Activated T-helper 1 cell treated with Interleukin-2 at 50 U/mL for 16 hours (primary cell): ENCODE measurements at places on chromosomes 12 and 14.

DNA sequence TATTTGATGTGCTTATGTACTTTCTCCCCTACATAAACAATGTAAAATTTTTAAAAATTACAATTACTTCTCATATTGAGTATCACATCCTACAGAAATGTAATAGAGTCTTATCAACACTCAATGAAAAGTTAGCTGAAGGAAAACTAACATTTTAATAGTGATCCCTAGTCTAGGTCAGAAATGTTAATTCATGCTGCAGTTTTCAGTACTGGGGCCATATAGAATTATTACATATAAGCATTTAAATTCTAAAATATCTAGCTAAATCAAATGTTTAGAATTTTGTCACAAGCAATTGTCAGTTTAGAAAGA, 37.8 kb downstream of the SLC6A15 start:
- DNase-seq: no peak

DNA sequence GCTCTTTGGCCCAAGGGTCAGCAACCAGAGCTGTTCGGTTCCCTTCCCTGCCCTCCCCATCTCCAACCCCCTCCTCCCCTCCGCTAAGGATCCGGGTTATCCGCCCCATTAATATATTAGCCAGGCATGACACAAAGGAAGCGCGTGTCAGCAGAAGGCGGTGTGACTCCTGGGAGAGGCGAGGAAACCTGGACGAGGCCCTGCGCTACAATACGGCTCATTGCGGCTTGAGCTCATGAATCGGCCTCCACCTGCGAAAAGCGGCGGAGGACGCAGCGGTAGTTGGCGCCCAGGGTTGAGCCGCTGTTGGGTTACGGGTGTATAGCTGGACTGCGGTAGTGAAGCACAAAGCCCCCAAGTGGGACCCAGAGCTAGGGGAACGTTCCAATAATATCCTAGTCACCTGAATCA, 9.9 kb downstream of the FOXA1 start:
- no peak for DNase-seq

- no peak for DNase-seq
Observed at GRCh38 chr12:92362126-92362525, 216.5 kb upstream of the BTG1 start.

DNA sequence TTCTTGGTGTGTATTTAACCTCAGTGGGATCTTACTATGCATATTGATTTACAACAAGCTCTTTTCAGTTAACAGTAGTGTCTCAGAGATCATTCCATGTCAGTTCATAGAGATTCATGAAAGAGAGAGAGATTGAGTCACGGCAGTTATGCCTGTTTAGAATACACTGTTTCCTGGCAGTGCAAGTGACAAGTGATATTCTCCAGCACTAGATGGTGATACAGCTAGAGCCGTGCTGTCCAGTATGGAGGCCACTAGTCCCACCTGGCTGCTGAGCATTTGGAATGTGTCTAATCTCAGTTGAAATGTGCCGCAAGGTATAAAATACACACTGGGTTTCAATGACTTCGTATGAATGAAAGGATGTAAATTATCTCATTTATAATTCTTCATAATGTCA, 184.4 kb downstream of the SUDS3 start:
- no peak for DNase-seq

- no peak for DNase-seq
Observed at GRCh38 chr12:130073721-130074120, 88.5 kb upstream of the FZD10 start.

GRCh38 chr12:1668833-1669543, 21.9 kb upstream of the ADIPOR2 start:
- DNase-seq: no peak

DNA sequence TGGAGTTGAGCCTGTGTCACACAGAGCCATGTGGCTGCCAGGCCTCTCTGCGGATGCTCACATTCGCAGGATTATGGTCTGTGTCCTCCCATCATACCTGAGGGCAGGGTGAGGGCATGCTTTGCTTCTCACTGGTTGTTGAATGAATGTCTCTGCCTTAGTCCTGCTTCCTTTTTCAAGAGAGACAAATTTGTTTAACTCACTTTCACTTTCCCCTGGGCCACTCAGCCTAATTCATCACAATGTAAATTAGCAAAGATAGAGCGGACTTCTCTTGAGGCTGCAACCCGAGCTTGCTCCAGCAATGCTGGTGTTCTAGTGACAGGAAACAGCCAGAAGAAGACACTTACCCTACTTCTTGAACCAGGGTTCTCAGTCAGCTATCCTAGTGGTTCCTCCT, 35.5 kb upstream of the PAX9 start:
- no peak for DNase-seq

- no peak for DNase-seq
Observed at GRCh38 chr14:22448035-22448904, 140.8 kb downstream of the DAD1 start.

GRCh38 chr12:27823038-27823437, 43.0 kb upstream of the MANSC4 start:
- no peak for DNase-seq

DNA sequence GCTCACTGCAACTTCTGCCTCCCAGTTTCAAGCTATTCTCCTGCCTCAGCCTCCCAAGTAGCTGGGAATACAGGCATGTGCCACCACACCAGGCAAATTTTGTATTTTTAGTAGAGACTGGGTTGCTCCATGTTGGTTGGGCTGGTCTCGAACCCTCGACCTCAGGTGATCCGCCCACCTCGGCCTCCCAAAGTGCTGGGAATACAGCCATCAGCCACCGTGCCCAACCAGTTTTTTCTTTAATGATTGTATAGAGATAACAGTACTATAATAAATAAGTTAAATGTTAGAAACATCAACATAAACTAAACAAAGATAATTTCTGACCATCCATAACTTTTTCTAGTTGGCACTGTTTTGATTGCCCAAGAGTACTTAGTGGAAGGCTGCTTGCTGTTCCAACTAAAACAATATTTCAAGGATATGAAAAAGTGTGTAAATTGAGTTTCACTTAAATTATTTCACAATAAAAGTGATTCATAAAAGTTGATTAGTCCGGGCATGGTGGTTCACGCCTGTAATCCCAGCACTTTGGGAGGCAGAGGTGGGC, 5.6 kb downstream of the GON7 start:
- DNase-seq: no peak

DNA sequence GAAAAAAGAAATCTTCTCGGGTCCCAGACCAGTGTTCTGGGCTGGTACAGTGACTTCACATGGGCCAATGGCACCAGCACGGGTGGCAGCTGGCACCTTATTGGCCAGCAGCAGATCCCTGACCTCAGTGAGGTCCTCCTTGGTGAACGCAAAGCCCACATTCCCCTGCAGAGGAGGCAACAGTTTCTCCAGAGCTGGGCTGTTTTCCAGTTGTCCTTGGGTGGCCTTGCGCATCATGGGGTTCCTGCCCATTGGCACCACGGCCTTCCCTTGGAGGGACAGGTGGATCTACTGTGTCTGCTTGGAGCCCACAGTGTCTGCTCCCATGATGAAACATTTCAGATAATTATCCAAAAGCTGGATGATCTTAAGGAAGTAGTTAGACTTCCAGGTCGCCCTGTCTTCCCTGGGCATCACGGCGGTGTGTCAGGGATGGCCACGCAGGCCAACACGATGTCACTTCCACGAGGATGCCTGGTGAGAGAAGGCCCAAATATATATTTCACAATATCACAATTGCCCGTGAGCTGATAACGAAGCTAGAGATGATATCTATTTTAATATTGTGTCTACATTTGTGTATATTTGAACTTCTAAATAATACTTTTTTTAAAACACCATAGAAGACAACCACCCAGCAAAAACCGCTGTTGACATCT, 15.8 kb downstream of the NFKBIA start:
- no peak for DNase-seq

GRCh38 chr12:34294137-34294536, 271.8 kb downstream of the ALG10 start:
- no peak for DNase-seq

DNA sequence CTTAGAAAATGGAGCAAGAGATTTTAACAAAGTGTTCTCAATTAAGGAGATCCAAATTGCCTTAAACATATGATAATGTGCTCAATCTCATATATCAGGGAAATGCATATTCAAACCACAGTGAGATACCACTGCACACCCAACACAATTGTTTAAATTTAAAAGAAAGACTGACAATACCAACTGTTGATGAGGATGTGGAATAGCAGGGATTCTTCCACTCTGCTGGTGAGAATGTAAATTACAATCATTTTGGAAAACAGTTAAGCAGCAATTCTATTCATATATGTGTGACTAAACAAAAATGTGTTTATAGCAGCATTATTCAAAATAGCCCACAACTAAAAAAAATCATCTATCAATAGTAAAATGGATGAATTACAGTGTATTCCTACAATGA, 144.2 kb downstream of the KICS2 start:
- no peak for DNase-seq

DNA sequence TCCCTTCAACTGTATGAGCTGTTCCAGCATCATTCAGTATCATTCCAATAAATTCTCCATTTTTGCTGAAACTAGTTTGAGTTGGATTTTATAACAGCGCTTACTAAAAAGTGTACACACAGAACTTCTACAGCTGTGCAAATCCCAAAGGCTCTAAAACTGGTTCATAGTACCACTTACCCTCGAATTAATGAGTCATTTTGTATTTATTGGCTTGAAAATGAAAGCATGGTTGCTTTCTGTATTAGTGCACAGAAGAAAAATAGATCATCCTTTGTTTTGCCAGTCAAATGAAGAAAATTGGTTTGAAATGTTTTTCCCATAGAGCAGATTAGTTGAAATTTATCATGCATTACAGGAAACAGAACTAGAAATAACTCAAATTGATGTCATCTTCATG, 268.3 kb upstream of the CPNE8 start:
- DNase-seq: no peak

DNA sequence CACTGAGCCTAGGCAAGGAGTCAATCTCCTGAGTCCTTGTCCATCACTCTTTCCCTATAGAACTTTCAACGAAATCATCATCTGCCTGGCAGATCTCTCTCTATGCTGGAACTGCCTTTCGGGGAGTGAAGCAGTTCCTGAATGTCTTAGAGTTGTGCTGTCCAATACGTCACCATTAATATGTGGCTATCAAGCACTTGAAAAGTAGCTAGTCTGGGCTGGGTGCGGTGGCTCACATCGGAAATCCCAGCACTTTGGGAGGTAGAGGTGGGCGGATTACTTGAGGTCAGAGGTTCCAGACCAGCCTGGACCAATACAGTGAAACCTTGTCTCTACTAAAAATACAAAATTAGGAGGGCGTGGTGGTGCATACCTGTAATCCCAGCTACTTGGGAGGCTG, 35.1 kb downstream of the NRDE2 start:
- no peak for DNase-seq

GRCh38 chr14:103886304-103887169, 39.2 kb upstream of the PPP1R13B start:
- DNase-seq: no peak

GRCh38 chr14:85248881-85249635, 280.9 kb upstream of the FLRT2 start:
- DNase-seq: no peak

DNA sequence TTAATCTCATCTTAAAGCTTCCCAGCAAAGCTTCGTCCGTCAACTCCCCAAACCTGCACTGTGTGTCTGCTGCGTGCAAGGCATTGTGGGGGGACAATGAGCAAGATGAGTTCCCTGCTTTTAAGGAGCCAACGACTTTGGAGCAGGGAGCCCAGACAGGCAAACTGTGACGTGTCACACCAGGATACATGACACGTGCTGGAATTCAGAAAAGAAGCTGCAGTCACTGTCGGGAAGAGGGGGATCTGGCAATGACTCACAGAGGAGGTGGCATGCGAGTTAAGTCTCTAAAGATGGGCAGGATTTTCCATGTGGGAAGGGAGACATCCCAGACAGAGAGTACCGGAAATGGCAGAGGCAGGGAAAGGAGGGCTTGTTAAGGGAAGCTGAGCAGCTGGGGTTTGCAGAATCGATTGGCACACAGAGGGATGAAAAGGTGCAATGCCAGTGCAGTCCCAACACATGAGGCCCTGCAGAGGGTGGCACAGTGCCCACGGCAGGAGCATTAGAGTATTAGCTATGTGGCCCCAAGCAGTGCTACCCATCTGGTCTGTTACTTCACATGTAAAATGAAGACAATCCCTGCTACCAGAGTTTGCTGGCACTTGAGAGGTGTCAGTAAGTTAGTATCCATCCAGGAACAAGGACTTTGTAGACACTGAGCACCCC, 52.9 kb downstream of the SETD3 start:
- DNase-seq: no peak

DNA sequence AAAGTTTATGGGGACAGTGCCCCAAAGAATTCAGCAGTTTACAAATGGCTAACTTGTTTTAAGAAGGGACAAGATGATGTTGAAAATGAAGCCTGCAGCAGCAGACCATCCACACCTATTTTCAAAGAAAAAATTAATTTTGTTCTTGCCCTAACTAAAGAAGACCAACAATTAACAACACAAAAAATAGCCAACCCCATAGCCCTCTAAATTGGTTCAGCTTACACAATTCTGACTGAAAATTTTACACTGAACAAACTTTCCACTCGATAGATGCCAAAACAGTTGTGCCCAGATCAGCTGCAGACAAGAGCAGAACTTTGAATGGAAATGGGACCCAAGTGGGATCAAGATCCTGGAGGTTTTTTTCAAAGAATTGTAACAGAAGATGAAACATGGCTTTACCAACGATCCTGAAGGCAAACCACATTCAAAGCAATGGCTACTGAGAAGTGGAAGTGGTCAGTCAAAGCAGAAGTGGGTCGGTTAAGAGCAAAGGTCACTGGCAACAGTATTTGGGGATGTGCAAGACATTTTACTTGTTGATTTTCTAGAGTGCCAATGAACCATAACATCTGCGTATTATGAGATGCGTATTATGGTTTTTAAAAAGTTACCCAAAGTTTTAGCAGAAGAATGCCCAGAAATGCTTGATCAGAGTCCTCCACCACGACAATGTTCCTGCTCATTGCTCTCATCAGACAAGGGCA, 30.0 kb downstream of the SLC39A9 start:
- no peak for DNase-seq

GRCh38 chr12:124566161-124566996, 1.0 kb downstream of the NCOR2 start:
- DNase-seq: peak; percentile 51

DNA sequence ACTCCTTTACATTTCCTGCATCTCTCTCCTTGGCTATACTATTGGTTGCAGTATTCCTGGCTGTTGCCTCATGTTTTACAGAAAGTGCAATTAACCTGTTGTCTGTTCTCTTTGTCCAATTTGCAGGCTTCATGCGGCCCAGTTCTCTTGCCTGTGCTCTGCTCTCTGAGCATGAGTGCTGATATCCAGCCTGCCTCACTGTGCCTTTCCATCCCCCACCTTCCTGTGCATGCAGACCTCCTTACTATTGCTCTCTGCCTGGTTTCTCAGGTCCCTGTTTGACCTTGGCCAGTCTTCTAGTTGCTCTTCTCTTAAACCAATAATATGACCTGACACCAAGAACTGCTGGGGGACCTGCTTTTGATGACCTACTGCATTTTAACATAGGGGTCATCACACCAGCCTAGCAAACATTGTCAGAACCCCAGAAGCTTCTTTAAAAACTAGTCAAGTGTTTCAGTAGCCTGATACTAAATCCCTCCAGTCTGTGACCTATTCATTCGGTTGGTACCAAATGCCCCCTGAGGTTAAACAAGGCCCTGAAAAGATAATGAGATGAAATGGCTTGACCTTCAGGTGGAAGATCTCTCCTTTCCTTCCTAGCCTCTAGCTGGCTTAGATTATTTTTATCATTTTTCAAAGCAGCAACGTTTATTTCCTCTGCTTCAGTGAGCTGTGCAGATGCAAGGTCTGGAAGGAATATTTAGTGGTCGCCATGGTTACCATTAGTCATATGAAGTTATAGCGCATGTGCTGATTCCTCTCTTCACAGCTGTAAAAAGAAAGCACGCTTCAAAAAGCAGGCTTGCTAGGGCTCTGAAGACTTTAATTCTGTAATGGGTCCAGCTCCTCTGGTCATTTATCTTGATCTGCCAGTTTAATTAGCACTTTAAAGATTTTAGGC, 216.5 kb downstream of the PHLDA1 start:
- DNase-seq: no peak
